Germinal center (tissue), 1 donor: ENCODE measurements at places on chromosomes 11 and 22.

GRCh38 chr11:17407575-17407974 is 19.1 kb upstream of the KCNJ11 start:
- DNase-seq = no peak

DNA sequence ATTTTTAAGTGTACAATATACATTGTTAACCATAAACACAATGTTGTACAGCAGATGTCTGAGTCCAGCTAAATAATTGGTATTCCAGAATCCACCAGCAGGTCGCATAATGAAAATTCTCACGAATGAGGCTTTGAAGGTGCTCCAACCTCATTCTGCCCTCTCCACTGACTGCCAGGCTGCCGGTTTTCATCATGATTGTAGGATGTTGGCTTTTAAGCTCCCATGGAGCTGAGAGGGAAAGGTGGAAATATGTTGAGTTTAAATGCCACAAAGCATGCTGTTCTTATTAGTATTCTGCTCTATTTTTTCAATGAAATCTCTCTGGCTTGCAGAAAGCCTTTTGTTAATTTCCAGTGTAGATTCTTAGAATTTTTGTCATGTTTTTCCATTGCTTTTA is 337.2 kb upstream of the DDI1 start:
- DNase-seq = no peak

- DNase-seq = no peak
These were observed 30.3 kb upstream of the SIK2 start for GRCh38 chr11:111571829-111572501.

- DNase-seq = no peak
These were observed 208.1 kb upstream of the CADM1 start for GRCh38 chr11:115712296-115712695.

GRCh38 chr11:65225279-65226102 is 36.3 kb upstream of the POLA2 start:
- peak; percentile 63 for DNase-seq

DNA sequence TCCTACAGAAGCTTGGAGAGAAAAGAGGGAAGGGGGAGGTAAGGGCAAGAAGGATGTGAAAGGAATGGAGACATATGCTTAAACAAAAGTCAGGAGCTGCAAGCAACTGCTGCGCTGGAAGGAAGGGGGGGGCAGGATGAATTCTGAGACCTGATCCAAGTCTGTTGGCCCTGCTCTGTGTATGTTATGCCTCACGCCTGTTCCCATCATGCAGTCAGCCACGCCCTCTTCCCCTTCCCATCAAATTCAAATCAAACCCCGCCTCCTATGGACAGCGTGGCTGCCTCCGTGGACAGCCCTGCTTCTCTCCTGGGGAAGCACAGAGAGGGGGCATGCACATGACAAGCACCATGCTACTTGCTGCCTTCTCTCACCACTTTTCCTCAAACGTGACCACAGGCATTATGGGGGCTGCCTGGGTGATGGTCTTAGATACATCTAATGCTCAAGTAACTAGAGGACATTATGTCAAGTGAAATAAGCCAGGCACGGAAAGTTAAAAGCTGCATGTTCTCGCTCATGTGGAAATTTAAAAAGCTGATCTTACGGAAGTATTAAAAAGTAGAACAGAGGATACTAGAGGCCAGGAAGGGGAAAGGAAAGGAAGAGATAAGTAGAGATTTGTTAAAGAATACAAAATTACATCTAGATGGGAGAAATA is 45.8 kb upstream of the CYP2D6 start:
- DNase-seq = no peak

- no peak for DNase-seq
These were observed 1.6 kb downstream of the NELL1 start for GRCh38 chr11:20670932-20671403.

GRCh38 chr11:8593935-8594909 is at the start of gene STK33:
TSS of gene STK33 (minus strand) at chr11:8594228. CDS start at chr11:8474905, 119,323 bp downstream.
- peak; percentile 77 for DNase-seq

DNA sequence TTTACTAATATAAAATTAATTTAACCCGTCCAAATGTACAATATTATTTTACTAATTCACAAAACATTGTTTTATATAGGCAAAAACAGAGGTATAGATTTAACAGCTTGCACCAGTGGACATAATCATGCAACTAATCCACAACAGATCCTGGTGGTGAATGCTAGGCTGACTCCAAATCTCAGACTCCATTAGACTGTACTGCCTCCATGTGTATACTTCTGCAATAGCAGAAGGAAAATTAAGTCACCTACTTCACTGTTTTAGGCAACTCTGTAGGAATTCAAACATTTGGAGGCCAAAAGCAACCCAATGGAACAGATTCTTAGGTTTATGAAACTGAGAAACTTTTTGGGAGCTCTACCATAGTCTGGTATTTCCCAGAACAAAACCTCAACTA is 30.0 kb upstream of the RAB39A start:
- no peak for DNase-seq

- DNase-seq = no peak
These were observed 22.0 kb upstream of the CAT start for GRCh38 chr11:34416766-34417165.

GRCh38 chr22:30968015-30968923 is at the start of gene MORC2:
TSS of gene MORC2 (minus strand) at chr22:30968774. CDS start at chr22:30967889, 885 bp downstream.
- DNase-seq = no peak

DNA sequence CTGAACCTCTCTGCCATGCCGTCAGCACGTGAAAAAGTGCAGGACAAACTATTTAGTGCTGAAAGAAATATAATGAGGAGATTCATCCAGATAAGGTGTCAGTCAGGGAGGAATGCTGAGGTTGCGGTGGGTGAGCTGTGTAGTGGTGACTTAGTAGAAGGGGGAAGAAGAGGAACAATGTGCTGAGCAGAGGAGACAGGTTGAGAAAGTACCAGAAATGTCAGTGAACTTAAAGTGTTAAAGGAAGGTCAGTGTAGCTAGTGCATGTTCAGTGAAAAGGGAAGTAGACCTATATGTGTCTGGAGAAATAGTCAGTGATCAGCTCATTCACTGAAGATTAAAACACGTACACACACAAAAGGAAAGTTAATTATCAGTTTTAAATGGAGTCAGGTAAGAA is 237.6 kb upstream of the CCDC179 start:
- DNase-seq = no peak

DNA sequence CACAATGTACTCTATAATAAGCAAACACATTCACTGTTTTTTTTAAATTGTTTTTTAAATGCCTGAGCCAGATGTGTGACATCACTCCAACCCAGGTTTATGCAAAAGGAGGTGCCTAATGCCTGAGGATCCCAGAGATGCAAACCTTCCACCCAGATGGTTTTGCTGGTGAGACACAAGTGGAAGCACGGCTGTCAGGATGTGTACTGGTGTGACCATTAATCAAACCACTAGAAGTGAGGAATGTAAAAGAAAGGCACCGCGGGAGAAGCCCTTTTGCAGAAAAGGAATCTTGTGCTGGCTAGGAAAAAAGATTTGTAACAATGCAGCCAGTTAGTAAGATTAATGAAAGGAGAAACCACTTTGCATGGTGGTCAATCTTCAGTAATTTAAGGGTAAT is 407.4 kb downstream of the LARGE1 start:
- no peak for DNase-seq

- DNase-seq = no peak
These were observed 80.7 kb downstream of the CABIN1 start for GRCh38 chr22:24091551-24092420.

DNA sequence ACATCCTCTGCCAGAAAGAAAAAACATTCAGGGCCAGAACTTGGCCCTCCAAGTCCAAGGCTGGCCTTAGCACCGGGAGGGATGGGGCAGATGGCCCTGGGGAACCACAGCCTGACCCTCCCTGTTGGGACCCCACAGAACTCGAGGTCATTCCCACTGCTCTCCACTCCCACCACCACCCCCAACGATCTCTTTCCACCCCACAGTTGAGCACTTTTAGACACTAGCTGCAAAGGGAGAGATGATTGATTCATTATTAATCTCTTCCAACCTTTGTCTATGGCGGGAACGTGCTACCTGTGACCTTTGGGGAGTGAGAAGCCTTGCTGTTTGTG is 869.7 kb downstream of the BRD1 start:
- DNase-seq = no peak

DNA sequence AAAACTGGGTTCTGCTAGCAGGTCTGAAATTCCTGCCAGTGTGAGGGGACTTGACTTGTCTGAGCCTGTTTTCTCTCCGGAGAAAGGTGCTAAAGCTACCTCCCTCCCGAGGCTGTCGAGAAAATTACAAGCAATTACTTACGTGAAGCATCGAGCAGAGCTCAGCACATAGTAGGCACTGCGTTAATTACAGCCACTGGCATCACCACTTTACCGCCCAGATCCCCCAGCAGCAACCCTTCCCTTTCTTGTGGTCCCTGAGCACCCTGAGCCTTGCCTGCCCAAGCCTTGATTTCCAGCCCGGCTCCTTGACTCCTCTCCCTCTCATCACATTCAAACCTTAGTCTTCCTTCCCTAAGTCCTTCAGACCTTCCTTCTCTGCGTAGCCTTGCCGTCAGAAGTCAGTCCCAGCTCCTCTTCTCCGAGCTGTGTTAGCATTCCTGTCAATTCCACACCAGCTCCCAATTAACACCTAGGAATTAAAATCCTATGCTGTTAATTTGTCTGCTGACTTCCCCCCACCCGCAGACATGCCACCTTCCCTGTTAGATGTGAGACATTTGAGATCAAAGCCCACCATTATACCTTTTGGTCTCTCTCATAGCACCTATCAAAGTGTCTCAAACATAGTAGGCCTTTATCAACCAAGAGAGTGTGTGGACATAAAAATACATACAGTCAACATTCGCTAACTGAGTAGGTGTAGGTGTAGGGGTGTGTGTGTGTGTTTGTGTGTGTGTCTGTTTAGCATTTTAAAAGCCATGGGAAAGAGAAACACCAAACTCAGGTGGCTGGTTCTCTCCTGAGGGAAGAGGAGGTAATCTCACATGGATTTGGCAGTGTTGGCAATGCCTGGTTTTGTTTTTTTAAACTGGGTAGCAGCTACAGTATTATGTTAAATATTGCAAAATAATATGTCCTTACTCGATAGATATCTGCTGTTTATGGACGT is 2.8 kb upstream of the KCNJ5 start:
- no peak for DNase-seq

- no peak for DNase-seq
These were observed 5.8 kb downstream of the ARL14EP start for GRCh38 chr11:30328681-30329080.

DNA sequence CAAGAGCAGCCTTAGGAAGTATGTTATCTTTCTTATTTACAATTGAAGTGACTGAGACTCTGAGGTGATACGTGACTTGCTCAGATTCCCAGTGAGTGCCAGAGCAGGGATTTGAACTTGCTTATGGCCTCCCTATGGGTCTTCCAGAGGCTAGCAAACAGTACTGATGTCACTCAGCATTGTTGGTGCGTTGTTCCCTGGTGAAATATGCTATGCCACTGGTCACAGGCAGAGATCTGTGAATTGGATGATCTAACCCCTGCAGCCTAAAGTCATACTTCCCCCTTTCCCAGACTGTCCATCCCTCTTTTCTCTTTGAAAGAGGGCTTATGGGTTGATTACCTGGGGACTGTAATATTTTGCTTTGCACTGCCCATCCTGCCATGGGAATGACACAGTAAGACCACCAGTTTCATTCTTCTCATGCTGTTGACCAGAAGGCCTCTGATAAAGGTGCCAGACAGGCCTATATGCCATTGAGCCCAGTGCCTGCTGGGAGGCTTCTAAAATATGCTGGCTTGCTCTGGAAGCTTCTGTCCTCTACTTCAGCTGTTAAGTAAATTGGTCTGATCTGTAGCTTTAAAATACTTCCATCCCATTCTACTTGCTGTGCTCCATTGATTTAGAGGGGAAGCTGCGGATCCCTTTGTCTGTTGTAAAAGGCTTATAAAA is 152.2 kb upstream of the E2F8 start:
- DNase-seq = no peak

GRCh38 chr11:130600616-130601015 is 152.2 kb downstream of the ADAMTS15 start:
- no peak for DNase-seq

DNA sequence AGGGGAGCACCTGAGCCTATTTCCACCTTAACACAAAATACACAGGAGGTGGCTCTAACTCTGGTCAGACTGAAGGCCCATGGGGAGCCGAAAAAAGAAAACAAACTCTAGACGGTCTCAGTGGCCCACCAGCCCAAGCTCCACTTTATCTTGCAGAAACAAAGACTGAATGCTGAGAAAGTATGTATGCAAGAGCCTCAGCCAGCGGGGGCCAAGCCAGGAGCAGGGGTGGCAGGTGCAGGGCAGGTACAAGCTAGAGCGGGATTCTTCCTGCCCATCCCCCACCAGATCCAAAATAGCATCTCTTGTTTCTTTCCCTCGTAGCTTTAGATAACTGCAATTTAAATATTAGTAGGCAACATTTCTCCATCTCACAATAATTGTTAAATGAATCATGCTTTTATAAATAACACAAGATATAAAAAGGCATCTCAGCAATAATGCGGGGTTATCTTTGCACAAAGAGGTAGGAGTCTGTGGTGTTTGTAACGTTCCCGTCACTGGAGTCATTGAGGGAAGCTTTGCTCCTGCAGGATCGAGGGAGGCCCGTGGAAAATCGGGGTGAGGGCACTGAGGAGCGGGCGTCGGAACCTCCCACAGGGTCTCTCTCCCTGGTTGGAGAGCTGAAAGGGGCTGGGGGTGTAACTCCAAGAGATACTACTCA is 418.0 kb downstream of the SHANK2 start:
- DNase-seq = no peak

DNA sequence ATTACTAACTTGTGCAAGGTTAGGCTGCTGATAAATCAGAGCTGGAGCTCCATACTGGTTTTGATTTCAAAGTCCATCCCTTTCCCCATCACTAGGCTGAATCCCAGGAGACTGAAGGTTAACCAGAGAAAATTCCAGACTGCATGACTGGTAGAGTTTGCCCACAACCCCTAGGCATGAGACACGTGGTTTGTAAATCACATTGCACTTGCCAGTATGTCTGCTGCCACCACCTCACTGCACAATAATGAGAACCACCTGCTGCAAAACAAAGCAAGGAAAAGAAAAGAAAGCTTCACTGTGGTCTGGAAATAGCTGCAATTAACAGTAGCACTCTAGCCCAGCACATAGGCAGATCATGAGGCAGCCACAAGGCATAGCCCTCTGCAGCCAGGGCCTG is 67.6 kb upstream of the NTM start:
- DNase-seq = no peak

DNA sequence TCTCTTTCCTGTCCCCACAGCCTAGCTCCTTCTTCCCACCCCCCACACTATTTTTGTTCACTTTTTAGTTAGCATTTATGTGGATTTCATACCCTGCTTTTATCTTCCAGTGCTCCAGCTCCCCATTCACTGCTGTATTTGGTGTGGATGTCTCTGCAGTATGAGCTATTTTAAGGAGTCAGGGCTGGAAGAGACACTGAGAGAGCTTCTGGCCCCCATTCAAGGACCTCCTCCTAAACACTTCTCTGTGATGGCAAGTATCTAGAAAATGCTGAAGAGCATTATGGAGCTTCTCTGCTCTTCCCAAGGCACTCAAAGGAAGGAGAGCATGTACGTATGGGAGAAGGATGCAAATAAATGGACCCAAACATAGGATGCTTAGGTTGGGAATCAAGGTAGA is 79.5 kb downstream of the RAB30 start:
- no peak for DNase-seq

GRCh38 chr22:19866665-19867009 is 12.0 kb upstream of the GNB1L start:
- no peak for DNase-seq
